ENCODE measurements at places on chromosomes 13 and 19. TPM values are rescaled to one million over a fixed set of nuclear protein-coding genes. Genes with fewer than 3 reads are reported as not detected.

DNA sequence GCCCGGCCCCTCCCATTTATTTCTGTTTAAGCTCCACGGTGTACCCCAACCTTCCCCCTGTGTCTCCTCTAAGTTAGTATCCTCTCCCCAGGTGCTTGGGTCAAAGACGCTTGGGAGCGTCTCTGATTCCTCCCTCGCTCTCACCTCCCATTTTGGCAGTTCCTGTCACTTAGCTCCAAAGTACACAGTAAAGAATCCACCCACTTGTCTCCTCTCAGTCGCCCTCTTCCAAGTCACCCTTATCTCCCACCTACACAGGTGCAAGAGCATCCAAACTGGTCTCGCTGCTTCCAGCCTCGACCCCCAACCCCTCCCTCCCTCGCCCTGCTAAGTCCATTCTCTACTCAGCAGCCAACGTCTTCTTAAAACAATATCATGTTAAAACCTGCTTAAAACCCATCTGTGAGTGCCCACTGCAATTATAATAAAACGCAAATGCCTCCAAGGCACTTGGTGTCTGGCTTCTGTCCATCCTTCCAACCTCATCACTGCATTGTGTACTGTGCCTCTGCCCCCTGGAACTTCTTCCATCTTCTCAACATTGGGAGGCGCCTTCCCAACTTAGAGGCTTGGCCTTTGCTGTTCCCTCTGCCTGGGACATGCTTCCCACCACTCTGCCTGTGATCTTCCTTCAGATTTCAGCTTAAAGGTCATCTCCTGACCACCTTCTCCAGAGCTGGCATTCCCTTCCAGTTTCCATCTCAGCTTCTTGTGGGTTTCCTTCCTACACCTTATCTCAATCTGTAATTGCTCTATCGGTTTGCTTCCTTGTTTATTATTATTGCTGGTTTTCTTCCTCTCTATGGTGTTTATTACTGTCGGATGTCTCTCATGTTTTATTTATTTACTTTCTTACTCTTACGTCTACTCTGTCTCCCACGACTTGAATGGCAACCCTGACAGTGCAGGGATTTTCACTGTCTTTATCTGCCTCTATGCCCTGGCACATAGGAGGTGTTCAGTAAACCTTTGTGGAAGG is 9.5 kb upstream of the KLK14 start:
- DNase-seq = no peak

The SLITRK5 gene
- total RNA-seq = not detected

DNA sequence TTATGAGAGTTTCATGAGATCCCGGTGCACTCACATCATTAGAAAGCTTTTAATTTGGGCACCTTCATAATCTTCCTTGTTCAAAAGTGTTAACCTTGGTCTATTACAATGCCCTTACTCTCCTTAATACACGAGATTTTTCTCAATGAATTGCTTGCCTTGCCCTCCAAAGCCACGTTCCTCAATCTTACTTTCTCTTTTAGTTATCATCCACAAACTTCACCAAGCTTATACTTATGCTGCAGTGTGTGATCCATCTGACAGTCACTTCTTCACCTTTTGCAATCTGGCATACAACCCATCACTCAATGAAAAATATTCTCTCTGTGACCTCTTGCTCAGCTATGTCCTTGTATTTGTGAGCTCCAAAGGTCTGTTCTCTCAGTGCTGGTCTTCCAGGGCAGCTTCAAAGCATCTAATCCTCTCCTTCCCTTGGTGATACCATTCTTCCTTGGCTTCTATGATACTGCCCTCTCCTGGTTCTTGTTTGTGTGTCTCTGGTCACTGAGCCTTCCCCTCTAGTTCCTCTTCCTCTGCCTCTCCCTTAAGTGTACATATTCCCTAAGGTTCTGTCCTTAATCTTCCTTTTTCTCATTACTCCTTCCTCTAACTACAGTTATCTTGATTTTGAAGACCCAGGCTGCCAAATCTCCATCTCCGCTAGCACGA is 202.2 kb upstream of the STARD13 start:
- no peak for DNase-seq

The FCER2 gene
- total RNA-seq = 2.3 TPM

- DNase-seq = no peak
These were observed 883.4 kb downstream of the DIAPH3 start for GRCh38 chr13:59280297-59280696.

GRCh38 chr19:3398114-3398899 is 31.9 kb downstream of the NFIC start:
- DNase-seq = no peak

GRCh38 chr13:36965767-36966166 is 33.4 kb downstream of the ALG5 start:
- no peak for DNase-seq

GRCh38 chr13:45521297-45521696 is 56.6 kb downstream of the COG3 start:
- DNase-seq = no peak

The PEX11G gene
- 0.88 TPM for total RNA-seq

DNA sequence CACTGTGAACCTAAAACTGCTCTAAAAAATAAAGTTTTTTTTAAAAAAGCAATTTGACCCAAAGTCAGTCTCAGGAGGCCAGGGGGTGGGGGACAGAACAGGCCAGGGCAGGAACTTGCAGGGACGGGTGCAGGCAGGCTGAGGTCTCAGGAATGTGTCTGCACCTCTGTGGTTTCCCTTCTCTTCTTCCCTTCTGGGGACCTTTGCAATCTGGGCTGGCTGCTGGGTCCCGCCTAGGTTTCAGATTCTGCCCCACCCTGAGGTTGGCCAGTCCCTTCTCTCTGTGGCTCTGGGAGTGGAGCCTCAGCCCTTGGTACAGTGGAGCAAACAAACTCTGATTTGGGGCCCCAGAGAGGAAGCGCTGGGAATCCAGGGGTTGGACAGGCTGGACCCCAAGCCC is 5.3 kb upstream of the F2RL3 start:
- no peak for DNase-seq

DNA sequence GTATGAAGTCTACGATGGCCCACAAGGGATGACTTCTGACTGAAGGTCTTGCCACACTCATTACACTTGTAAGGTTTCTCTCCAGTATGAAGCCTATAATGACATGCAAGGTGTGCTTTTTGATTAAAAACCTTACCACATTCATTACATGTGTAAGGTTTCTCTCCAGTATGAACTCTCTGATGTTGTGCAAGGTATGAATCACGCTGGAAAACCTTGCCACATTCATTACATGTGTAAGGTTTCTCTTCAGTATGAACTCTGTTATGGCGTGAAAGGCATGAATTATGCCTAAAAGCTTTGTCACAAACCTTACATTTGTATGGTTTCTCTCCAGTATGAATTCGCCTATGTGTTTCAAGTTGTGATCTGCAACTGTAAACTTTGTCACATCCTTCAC is 15.0 kb upstream of the ZNF83 start:
- DNase-seq = no peak

DNA sequence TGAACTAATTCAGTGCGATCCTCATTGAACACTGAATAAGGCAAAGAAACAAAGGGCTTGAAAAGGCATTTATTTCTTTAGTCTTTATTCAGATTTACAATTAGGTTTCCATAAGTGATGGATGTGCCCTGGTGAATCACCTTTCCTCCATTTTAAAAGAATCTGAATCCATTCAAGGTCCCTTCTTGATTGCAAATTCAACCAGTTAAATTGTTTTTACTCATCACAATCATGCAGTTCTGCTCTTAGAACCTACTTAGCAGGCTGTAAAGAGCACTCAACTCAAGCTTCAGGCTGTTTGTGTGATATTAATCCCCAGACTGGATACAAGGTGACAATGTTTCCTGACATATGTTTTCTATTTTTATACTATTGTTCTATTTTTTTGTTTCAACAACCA is 321.0 kb downstream of the TBC1D4 start:
- DNase-seq = no peak

- DNase-seq = no peak
These were observed 151.1 kb downstream of the LHFPL6 start for GRCh38 chr13:39451860-39452301.
